Activated CD4-positive, alpha-beta T cell treated with anti-CD3 and anti-CD28 coated beads, Interleukin-2, amount 50 U/mL, for 24 hours (primary cell): ENCODE measurements at places on chromosomes 4 and X.

- DNase-seq = peak; percentile 54
These were observed 101.8 kb downstream of the SH3KBP1 start for GRCh38 chrX:19785647-19786046.

GRCh38 chr4:4387531-4388310, 819 bp downstream of the NSG1 start:
- DNase-seq = no peak

- no peak for DNase-seq
These were observed 40.7 kb downstream of the MTTP start for GRCh38 chr4:99615170-99615820.

GRCh38 chrX:81195712-81196111, 6.0 kb downstream of the HMGN5 start:
- no peak for DNase-seq

GRCh38 chr4:25112366-25112994, 47.8 kb downstream of the SEPSECS start:
- DNase-seq = no peak

- DNase-seq = no peak
These were observed 63.9 kb upstream of the ZNF81 start for GRCh38 chrX:47772764-47773163.

GRCh38 chrX:121581885-121582284, 534.5 kb downstream of the GLUD2 start:
- no peak for DNase-seq

DNA sequence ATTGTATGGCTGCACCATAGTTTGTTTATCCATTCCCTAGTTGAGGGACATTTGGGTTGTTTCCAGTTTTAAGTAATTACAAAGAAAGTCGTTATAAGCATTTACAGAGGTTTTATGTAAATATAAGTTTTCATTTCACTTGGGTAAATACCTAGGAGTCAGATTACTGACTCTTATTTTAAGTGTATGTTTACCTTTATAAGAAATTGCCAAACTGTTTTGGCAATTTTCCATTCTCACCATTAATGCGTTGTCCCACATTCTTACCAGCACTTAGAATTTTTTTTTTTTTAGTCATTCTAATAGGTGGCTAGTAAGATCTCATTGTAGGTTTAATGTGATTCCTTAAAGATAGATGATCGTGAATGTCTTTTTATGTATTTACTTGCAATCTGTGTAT, 121.5 kb upstream of the NR3C2 start:
- DNase-seq = no peak

DNA sequence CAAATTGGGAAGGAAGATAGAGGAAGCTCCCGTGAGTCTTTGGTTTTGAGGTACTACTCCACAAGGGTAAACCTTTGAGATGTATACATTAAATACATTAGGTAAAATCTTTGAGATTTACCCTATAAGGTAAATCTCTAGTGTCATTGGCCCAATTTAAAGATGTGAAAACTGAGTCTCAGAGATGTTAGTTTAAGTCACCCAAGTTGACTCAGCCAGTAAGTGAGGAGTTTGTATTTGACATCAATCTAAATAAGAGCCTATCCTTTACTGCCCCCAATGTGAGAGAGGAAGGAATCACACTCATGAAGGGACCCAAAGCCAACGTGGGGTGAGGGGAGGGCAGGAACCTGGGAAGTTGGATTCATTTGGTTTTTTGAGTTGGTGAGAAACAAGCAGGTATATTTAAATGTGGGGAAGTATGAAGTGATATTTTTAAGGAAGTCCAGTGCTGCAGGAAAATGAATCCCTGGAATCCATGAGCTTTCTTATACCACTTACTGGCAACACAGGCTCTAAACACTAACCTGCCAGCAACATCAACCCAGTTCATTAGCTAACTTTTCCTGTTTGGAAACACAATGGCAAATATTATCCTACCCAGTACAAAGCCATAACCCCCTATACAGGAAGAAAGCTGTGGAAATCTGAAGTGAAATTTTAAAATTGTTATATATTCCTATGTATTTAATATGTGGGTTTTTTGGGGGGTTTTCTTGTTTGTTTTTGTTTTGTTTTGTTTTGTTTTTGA, 55.3 kb downstream of the PALLD start:
- DNase-seq = no peak

DNA sequence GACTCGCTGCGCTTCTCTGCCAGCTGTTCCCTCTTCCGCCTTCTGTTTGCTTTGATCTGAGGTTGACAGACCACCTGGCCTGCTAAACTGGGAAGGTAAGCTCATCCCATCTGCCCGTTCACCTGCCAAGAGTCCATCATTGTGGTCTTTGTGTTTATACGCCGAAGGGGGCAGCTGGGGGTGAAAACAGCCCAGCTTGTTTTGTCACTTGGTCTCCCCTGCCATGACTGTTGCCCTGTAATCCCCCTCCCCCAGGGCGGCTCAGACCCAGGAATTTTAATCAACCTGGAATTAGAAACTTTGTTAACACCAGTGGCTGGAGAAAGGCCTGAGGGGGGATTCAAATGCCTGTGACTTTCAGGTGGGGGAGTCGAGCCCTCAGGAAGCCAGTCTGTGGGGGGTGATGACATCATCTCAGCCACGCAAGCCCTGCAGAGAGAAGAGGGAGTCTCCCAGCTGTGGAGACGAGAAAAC, 333.3 kb downstream of the BCOR start:
- no peak for DNase-seq

DNA sequence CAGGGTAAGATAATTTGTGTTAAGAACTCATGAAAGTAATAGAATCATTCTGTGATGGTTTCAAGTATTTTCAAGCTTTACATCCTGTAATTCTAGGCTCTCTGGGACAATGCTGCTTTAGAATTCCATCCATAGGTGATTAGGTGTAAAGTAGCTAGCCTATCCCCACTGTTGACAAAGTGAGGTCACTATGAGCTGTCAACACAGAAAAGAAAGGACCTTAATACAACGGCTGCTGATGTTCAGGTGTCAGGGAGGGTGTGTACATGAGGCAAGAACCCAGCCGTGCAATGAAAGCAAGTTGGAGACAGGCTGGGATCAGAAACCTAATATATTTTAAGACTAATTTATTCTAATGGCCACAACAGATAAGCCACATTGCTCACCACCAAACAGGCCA, 36.8 kb upstream of the SH3RF1 start:
- no peak for DNase-seq

GRCh38 chr4:40960941-40961340, 211.2 kb downstream of the NSUN7 start:
- DNase-seq = no peak

DNA sequence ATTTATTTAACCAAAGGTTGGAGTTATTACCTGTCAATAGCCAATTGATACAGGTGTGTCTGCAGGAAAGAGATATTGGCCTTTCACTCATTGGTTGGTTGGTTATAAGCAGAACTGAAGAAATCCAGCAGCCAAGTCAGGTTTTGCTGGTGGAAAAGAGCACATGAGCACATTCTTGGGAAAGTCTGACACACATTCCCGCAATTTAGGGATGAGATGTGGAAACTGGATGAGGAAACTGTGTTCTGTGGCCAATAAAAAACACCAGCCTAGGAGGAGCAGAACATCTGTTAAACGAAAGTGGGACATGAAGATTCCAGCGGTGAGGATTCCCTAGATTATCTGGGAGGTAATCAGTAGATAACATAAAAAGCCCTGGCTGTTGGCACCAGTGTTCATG, 567.4 kb upstream of the CPEB2 start:
- no peak for DNase-seq

DNA sequence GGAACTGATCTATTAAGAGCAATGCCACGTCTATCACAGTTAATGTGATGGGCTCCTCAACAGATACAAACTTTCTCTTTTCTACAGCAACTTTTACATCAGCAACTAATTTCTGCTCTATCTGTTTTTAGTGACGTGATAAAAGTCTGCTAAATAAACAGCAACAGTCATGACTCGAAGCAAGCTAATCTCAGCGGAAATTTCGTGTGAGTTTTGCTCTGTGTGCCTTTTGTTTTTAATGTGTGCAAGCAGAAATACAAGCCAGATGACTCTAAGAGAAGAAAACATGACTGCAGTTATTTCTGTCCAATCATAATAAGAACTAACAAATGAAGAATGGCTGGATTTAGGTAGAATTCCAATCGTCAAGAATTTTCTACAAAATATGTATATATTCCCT, 214.3 kb downstream of the LDB2 start:
- no peak for DNase-seq

DNA sequence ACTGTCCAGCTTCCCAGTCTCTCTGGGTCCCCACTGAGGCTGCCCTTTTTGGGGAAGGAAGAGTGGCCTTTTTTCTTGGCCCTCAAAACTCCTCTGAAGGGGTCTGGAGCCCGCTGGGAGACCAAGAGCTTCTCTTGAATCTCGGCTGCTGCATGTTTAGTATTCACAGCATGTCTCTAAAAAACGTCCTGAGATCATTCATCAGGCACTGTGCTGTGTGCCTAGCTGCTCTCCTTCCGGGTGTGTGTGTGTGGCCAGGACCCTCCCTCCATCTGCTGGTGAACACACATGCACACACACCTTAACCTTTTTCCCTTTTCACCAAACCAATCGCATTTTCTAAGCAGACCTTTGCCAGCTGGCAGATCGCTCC, 841 bp upstream of the FRMPD3 start:
- no peak for DNase-seq

DNA sequence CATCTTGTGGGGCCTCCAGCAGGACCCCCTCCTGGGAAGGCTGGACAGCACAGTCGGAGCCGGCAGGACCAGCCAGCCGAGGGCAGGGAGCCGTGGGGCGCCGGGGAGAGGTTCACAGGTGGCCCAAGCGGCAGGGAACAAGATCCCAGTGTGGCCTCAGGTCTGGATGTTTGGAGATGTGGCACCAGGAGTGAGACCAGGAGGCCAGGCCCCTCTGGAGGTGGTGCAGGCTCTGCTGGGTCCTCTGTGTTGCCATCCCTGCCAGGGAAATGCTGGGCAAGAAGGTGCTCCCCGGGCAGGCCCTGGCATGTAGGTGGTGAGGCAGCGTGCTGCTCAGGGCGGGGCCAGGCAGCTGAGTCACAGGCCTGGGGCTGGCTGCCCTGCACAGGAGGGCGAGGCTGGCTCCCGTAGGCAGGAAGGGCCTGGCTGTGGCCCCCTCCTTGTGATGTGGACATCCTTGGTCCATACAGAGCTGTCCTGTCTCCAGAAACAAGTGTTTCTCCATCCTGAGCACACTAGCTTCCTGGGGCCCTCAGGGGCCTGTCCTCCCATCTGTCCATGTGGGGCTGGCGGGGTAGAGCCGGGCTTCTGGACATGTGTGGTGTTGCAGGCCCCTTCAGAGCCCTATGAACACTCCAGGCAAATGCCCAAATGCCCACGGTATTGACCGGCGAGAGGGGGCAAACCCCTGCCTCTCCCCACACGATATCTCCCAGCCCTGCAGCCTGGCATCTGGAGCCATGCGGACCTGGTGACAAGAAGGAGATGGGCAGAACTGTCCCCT, 4.8 kb upstream of the HGFAC start:
- DNase-seq = no peak

DNA sequence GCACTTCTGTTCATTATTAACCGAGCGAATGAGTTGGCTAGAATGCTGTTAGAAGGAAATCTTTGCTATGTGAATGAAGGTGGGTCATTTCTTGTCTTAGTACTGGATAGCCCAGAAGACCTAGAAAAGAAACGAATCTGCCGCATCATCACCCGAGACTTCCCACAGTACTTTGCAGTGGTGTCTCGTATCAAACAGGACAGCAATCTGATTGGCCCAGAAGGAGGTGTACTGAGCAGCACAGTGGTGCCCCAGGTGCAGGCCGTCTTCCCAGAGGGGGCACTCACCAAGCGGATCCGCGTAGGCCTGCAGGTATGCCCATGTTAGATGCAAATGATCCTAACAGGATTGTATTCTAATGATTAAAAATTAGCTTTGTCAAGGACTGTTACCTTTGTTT, 286.3 kb downstream of the ANK2 start:
- no peak for DNase-seq

GRCh38 chr4:61003301-61003700, 196.8 kb upstream of the ADGRL3 start:
- no peak for DNase-seq

GRCh38 chr4:147769386-147769785, 37.5 kb downstream of the ARHGAP10 start:
- DNase-seq = no peak

GRCh38 chr4:123588631-123589241, 192.1 kb downstream of the SPRY1 start:
- no peak for DNase-seq

- DNase-seq = no peak
These were observed 245.1 kb downstream of the PPP3CA start for GRCh38 chr4:101102114-101102742.

DNA sequence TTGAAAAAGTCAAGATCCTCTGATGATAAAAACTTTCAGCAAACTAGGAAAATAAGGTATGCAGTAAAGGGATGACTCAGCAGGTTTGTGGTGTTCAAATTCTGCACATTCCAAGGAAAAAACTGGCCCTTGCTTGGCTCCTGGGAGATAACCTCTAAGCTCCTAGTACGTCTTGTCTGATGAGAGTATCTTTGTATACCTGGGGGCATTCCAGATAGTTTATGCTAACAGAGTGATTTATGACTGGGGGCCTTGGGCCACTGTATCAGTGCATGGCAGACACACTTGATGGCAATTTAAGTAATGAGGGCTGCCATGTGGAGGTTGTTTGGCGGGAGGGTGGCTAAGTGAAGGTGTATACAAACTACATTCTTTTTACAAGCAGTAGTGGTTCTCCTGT, 56.9 kb downstream of the NSG1 start:
- no peak for DNase-seq

DNA sequence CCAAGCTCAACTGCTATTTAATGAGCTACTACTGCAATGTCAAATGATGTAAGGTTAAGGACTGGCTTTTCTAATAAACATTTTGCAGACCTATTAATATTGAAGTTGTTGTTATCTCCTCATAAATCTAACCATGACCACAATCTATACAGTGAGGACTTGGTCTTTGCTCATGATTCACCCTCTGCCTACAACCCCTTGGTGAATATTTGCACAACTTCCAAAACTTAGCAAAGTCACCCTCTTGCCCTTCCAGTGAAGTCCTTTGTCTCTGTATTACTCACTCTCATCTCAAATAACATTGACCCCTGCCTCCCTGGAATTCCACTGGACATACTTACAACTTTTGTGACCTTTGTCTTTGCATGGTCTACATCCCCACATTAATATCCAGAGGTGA, 204.5 kb downstream of the KCNIP4 start:
- DNase-seq = no peak

GRCh38 chr4:164204434-164204833, 549.5 kb upstream of the SMIM31 start:
- DNase-seq = no peak

- no peak for DNase-seq
These were observed 17.0 kb downstream of the MRFAP1 start for GRCh38 chr4:6657242-6658208.

- no peak for DNase-seq
These were observed 102.8 kb upstream of the CLNK start for GRCh38 chr4:10787365-10787764.

- no peak for DNase-seq
These were observed 118.4 kb downstream of the DDX53 start for GRCh38 chrX:23118163-23118562.
